ENCODE measurements at places on chromosomes 1 and 21.

GRCh38 chr1:37692834-37693175 is 489 bp downstream of the CDCA8 start:
- DNase-seq, result no peak

- DNase-seq, result no peak
Measured at GRCh38 chr1:14704846-14705245, 106.4 kb downstream of the KAZN start.

DNA sequence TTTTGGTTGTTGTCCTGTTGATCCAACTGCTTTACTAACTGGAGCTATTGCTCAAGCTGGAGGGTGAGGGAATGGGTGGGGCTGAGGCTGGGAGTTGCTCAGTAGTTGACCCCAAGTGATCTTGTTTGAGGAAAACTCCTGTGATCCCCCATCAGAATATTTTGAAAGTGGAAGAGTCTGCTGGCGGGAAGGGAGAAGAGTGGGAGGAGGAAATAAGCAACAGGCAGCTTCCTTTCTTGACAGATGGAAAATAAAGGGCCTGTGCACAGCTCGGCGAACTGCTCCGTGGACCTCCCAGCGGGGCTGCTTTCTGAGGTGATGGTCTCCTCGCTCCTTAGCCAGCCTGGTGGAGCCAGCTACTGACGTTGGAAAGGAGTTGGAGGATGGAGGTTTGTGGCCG is 199.1 kb upstream of the LMO4 start:
- no peak for DNase-seq

DNA sequence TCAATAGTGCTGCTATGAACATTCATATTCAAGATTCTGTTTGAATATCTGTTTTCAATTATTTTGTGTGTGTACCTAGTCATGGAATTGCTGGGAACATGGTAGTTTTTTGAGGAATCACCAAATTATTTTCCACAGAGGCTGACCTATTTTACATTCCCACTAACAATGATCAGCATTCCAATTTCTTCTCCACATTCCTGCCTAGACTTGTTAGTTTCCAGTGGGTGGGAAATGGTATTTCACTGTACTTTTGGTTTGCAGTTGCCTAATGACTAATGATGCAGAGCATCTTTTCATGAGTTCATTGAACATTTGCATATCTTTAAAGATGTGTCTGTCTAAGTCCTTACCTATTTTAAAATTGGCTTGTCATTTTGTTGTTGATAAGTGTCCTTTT is 1182.6 kb upstream of the B3GALT2 start:
- no peak for DNase-seq

GRCh38 chr1:146029117-146029516 is 7.6 kb upstream of the HJV start:
- DNase-seq, result no peak

DNA sequence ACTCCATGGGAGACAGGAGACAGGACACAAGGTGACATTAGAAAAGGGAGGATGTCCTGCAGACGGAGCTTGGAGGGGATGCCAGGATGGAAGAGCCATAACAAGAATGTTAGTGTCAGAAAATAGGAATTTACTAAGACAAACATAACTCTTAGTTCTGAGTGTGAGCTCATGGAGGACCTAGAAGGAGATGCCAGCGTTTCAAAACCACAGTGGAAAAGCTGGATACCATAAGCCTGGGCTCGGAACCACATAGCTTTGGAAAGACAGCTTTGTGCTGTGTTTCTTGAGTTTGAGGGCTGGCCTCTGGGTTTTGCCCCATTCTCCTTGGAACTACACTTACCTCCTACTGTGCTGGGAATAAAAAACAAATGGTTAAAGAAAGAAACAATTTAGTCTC is 128.4 kb downstream of the S1PR1 start:
- DNase-seq, result no peak

DNA sequence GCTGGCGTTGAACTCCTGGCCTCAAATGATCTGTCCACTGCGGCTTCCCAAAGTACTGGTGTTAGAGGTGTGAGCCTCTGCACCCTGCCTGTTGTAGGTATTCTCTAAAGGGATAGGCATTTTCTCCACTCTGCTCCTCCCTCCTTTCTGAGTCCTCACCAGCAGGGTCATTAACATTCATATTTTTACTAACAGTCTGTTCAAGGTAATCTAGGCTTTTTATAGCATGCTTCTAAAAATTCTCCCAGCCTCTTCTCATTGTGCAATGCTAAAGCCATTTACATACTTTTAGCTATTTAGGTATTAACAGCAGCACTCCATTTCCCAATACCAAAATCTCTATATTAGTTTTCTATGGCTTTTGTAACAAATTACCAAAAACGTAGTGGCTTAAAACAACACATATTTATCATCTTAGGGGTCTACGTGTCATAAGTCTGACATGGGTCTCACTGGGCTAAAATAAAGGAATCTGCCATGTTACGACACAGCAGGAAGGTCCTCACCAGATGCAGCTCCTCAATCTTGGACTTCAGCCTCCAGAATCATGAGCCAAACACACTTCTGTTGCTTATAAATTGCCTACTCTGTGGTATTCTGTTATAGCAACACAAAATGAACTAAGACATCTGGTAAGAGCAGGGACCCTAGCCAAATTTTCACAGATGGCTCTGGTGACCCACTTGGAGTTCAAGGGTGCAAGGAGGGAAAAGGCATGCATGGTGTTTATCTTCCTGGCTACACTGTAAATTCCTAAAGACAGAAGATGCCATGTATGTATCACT is 2.9 kb upstream of the SLC2A7 start:
- DNase-seq, result no peak

DNA sequence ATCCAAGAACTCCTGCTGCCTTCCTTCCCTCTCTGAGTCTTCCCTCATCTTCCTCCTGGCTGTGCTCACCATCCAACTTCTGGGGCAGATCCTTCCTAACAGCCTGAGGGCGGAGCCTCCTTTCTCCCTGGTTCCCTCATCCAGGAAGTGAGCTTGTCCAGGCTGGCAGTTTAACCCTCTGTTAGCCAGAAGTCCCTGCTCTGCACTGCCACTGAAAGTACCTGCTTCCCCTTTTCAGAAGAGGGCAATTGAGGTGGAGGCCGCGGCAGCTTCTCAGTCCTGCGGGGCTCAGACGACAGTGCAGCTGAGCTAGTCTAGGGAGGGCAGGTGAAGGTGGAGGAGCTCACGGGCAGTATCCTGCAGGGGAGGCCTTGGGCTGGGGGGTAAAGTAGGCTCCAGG is 149.1 kb downstream of the FCRL5 start:
- no peak for DNase-seq

DNA sequence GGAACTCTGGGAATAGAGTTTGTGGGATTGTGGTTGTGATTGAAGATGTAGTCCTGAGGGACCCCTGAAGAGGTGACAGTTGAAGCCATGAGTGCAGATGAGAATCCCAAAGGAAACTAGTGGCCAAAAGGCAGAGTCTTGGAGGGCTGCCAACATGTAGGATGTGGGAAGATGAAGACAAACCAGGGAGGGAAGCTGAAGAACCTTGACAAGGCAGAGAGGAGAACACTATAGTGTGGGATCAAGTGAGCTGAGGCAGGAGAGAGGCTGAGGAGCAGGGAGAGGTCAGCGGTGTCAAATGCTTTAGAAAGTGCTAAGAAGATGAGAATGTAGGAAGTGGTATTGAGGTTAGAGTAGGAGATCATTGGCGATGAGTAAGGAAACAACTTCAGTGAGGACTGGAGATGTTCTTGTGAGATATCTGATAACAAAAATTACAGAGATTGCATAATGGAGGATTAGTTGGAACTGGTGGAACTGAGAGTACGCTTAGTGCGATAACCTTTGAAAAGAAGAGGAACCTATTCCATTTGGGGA is 88.5 kb upstream of the VCAM1 start:
- no peak for DNase-seq

DNA sequence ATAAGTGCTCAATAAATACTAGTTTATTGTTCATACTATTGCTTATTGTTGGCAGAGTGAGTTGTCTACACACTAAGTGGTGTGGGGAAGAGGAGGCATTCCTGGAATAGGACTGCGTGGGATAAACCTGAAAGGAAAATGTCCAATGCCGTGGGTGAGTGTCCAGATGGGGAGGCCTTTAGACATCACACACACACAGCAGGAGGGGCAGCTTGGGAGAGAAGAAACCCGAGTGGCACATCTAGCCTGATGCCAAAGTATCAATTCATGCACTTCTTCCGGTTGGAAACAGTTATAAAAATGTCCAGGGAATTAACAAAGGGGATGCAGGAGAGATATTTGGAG is 27.3 kb downstream of the CCN1 start:
- no peak for DNase-seq

GRCh38 chr1:29651684-29652665 is 415.7 kb downstream of the PTPRU start:
- DNase-seq, result no peak

DNA sequence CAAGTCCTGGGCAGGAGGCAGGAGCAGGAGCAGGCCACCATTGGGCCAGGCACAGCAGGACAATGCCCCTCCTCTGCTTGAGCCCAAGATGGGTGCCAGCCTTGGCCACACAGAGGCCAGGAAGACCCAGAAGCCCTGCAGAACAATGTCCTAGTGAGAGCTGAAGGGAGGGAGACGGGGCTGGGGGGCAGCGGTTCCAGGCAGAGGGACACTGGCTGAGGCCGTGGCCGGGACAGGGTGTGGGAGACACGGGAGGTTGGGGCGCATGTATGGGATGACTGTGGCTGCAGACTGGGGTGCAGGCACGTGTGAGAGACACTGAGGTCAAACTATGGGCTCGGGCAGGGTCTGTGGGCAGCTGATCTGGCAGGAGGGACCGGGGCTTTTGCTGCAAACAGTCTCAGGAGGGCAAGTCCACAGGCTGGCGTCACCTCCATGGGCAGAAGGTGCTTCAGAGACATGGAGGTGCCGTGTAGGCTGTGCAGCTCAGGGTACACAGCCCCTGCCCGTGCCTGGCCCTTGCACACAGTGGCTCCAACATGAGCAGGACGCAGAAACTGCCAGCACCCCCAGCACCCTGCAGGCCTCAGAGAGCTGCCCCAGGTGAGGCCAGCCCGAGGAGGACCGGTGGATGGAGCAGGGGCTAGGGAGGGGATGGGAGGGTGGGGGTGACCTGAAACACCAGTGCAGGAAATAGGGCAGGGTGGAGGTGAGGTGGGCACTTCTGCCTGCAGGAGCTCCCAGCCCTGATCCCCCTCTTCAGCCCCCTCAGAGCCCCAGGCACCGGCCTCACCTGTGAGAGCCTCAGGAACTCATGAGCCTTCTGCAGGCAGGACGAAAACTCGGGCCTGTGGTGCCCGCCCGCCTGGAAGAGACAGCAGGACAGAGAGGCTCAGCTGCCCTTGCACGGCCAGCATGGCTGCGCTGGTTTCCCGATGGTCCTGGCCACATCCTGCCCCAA is 19.5 kb downstream of the LSS start:
- no peak for DNase-seq

- no peak for DNase-seq
Measured at GRCh38 chr1:24865168-24865567, 64.9 kb downstream of the RUNX3 start.

DNA sequence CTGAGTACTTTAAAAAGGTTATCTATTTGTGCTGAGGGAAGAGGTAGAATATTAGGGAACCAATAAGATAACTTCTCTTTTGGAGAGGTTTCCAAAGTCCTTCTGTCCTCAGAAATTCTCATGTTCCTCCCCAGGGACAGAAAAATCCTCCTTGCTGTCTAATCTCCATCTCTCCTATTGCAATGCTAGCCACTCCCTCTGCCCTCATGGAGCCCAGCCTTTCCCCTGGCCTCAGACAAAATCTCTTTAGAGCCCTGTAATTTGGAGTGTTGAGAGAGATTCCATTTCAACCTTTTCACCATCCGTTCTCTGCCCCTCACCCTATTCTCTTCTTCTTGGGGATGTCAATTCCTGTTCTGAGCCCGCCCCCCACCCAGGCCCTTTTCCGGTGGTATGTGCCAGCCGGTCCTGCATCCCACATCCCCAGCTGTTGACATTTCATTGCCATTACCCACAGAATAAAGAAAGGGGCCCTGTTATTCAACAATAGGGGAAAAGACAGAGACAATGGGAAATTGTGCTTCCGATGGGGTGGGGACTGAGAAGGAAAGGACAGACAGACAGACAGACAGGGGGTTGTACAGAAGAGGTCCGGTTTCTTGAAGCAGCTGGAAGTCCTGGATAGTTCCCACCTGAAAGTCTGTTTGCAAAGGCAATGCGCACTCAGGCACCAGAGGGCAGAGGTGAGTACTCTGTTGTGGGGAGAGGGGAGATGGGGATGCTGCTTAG is at the start of gene HAPLN2:
TSS of gene HAPLN2 (plus strand) at position 563 of the 729 bp plus-strand sequence. CDS start 4,076 bp downstream, outside the sequence.
- DNase-seq, result no peak

- DNase-seq, result no peak
Measured at GRCh38 chr1:101158424-101158823, 78.4 kb upstream of the S1PR1 start.

- no peak for DNase-seq
Measured at GRCh38 chr1:24790490-24790889, 45.2 kb downstream of the CLIC4 start.

GRCh38 chr1:155012776-155013602 is 10.4 kb downstream of the ZBTB7B start:
- no peak for DNase-seq

All from NCI-H1436 treated with DMSO at 0.1 percent for 48 hours (cell line).